KBM-7 (cell line): ENCODE measurements at places on chromosomes 2 and 18.
A peak's percentile ranks its signal among the peaks of the same experiment; 100 is the strongest.

GRCh38 chr18:79121746-79122474, 52.7 kb downstream of the ATP9B start:
- DNase-seq: no peak

DNA sequence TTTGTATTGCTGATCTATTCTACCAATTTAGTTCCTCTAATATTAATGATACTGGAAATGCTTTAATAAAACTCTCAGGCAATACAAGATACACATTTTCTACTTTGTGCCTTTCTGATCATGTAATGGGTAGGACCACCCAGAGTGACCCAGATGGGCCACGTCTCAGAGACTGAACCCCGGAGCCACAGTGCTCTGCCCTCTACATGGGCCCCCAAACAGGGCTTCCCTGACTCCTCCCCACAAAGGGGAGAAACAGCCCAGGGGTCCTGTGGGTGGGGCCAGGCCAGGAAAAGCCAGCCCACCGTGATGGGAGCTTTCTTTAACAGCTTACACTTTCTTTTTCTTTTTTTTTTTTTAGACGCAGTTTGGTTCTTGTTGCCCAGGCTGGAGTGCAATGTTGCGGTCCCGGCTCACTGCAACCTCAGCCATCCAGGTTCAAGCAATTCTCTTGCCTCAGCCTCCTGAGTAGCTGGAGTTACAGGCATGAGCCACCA, 18.4 kb downstream of the HDAC4 start:
- no peak for DNase-seq

GRCh38 chr2:196233805-196234475, 62.6 kb upstream of the STK17B start:
- DNase-seq: peak; percentile 69

- DNase-seq: no peak
These were observed 8.0 kb downstream of the GNLY start for GRCh38 chr2:85702172-85702571.

DNA sequence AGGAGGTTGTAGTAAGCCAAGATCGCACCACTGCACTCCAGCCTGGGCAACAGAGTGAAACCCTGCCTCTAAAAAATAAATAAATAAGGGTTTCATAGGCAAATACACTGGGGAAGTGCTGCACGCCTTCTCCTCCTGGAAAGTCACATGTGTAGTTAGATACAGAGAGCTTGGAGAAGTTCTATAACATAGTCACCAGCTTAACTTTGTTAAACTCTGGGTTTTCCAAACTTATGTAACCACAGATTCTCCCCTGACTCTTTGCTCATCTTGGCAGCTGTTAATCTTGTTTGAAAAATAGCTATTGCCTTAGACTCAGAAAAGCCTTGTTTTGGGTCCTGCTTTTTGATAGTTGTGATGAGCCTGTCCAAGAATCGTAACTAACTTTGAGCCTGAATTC, 25.2 kb downstream of the KIAA2012 start:
- no peak for DNase-seq

- DNase-seq: no peak
These were observed 10.8 kb downstream of the ROCK2 start for GRCh38 chr2:11333427-11334183.

DNA sequence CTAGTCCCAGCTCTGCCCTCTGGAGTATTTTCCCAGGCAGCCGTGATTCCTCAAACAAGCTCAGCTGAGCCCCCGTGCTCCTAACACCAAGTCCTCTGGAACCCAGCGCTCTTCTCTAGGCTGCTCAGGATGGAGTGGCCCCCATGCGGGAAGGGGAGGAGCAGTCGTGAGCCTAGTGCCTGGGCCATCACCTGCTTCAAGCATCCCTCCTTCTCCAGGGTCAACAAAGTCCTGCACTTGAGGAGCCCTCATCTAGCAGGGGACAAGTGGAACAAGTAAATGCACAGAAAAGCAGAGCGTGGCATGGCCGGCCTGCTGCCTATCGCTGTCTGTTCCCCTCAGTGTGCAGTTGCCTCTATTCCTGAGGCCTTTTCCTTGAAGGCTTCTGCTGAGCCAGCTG, 168.6 kb downstream of the INHBB start:
- no peak for DNase-seq

DNA sequence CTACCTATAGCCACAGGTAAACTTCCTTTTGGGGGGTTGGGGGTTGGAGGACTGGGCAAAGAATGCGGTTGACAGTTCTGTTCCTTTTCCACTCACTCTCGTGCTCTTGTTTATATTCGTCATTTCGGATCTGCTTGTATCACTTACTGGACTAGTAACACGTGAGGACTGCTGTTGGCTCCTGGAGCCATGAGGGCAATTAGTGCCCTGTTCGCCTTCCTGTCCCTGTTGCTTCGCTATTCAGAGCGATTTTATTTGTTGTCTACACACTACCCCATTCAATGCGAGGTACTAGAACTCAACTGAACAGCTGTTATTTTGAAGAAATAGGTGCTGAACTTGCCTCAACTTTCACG, 1.1 kb downstream of the KCNJ3 start:
- no peak for DNase-seq

GRCh38 chr2:70080610-70081200, 6.6 kb upstream of the PCBP1 start:
- DNase-seq: no peak

GRCh38 chr18:57942493-57942892, 101.5 kb upstream of the NEDD4L start:
- no peak for DNase-seq

GRCh38 chr2:234404957-234405356, 91.9 kb downstream of the ARL4C start:
- DNase-seq: no peak

- no peak for DNase-seq
These were observed 54.7 kb downstream of the KCTD18 start for GRCh38 chr2:200454927-200455801.

DNA sequence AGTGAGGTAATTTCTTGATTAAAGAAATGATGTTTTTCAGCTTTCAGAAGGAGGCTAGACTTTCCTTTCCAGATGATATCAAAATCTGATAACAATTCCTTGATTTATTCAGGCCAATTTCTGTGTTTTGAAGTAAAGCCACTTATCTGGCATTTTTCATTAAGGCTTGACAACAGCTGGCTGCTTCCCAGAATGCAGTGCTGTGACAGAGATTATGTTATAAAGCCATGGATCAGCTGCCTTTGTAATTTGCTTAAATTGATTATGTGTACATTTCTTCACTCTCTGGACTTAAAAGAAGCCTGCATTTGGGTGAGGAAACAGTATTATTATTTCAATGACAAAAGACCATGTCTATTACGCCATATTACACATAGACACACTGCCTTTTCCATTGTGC, 136.0 kb downstream of the PLCL1 start:
- no peak for DNase-seq

DNA sequence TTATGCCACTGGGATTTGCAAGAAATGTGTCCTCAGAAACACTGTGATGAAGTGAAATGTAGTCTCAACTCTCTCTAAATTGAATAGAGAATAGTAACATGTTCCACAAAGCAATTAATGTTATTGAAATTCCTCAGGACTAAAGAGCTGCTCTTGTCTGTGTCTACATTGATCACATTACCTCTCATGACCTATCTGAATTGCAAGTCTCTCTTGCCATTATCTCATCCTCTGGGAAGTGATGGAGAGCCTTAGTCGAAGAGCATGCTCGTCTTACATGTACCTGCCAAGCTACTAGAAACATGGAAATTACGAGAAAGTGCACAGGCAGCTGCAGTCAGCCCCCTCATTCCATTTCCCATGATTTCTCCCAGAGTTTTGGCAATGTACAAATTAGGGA, 561.1 kb upstream of the ZNF804A start:
- no peak for DNase-seq

- no peak for DNase-seq
These were observed 163.4 kb downstream of the BCL2 start for GRCh38 chr18:63155910-63156773.

GRCh38 chr18:11808001-11808855, 43.0 kb upstream of the CHMP1B start:
- DNase-seq: no peak

GRCh38 chr18:52992041-52992440, 652.0 kb downstream of the DCC start:
- peak; percentile 1 for DNase-seq

DNA sequence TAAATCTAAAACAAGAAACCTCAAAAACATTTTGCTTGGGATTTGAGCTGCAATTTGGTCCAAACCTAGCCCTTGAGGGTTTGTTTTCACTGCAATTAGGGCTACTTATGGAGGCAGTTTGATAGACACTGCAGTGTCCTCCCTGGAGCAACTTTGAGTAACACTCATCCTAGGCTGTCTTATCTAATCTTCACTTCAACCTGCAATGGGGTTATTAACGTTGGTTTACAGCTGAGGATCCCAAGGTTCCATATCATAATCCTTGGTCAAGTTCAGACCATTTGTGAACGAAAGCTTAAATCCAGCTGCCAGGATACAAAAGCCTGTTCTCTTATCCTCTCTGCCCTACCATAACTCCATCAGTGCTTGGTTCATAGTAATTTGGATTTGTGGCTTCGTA, 2.5 kb downstream of the ANXA4 start:
- no peak for DNase-seq

DNA sequence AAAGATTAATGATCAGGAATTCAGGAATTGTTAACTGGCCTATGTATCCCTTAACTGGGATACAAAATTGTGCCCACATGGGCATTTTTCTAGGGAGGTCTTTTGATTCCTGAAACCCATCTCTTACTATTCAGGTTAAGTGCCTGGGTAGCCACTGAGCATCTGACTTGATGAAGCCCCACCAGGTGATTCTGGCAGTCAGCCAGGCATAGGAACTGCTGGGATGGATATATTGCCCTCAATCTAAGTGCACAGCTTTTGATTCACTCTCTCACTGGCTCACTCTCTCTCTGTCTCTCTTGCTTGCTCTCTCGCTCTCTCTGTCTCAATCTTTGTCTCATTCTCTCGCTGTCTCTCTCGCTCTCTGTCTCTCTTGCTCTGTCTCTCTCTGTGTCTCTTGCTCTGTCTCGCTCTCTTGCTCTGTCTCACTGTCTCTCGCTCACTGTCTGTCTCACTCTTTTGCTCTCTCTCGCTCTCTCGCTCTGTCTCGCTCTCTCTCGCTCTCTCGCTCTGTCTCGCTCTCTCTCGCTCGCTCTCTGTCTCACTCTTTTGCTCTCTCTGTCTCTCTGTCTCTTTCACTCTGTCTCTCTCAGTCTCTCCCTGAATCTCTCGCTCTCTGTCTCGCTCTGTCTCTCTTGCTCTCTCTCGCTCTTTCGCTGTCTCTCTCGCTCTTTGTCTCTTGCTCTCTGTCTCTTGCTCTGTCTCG, 22.3 kb downstream of the INPP1 start:
- DNase-seq: no peak

DNA sequence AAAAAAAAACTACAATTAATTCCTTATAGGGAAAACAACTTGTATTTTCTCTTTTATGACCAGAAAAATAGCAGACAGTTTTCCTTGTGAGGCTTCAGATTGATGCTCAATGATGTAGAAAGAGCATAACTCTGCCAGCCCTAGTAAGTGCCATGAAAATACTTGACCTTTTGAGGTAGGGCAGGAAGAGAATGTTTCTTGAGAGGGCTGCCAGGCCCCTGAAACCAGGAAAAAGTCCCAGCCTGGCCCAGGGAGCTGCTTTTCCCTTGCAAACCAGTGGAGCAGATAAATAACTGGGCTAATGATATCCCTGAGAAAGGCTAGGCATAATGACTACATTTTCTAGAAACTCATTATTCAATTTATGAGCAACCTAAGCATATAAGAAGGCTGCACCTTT, 126.8 kb downstream of the SLC8A1 start:
- no peak for DNase-seq

DNA sequence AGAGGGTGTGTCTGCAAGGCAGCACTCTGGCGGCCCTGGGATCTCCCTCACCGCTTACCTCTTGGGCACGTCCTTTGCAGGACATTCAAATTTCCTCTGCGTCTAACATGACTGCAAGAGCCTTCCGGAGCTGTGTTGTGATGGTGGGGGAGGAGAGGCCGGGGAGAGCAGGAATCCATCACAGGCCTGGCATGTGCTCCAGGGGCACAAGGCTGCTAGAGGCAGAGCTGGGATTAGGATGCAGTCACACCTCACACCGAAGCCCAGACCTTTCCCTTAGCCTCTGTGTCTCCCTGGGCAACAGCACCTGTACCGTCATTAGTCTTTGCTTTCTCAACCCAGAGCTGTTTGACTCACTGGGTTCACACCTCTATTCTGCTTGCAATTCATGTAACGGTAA, 111.3 kb downstream of the CMPK2 start:
- no peak for DNase-seq

DNA sequence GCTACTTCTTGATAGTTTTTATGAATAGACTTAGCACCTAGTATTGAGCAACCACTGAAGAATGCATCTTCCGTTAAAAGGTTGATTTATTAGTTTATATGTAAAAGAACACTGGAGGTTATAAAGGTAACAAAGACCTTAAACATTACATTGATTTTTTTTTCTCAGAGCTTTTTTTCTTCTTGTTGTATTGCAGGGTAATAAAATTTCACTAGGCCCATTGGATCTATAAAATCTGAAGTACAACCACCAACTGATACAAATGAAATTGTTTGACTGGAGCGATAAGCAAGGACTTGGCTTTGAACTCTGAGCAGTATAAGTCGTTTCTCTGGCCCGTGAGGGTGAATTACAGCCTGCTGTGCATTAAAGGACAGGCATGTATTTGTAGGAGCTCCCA, 344.0 kb downstream of the LRRTM1 start:
- DNase-seq: no peak

DNA sequence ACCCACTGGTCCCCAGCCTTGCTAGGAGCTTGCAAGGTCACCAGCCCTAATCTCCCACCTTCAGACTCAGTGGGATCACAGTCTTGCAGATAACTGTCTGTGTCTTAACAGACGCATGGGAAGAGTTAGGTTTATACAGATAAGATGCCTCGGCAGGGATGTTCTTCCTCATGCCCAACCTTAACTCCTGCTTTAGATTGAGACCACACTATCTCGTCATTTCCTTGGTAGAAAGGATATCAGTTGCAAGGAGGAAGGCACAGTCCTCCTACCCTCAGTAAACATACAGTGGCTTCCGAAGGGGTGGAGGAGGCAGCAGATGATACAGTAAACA, 7.2 kb downstream of the NT5DC4 start:
- peak; percentile 46 for DNase-seq

- DNase-seq: no peak
These were observed 86.2 kb upstream of the GLS start for GRCh38 chr2:190794377-190794776.

GRCh38 chr2:18701981-18702380, 112.6 kb upstream of the NT5C1B start:
- no peak for DNase-seq

DNA sequence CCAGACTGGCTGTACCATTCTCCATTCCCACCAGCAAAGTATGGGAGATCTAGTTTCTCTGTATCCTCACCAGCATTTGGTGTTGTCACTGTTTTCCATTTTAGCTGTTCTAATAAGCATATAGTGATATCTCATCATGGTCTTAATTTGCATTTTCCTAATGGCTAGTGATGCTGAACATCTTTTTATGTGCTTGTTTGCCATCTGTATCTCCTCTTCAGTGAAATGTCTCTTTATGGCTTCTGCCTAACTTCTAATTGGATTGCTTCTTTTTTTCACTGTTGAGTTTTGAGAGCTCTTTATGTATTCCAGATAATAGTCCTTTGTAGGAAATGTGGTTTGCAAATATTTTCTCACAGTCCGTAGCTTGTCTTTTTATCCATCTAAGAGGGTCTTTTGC, 18.9 kb upstream of the BIN1 start:
- no peak for DNase-seq
